Activated CD4-positive, alpha-beta T cell treated with anti-CD3 and anti-CD28 coated beads, Interleukin-2, amount 10 ng/mL, durations not matched to agents 7 days and 5 days (primary cell): ENCODE measurements at places on chromosomes 1 and 21.

DNA sequence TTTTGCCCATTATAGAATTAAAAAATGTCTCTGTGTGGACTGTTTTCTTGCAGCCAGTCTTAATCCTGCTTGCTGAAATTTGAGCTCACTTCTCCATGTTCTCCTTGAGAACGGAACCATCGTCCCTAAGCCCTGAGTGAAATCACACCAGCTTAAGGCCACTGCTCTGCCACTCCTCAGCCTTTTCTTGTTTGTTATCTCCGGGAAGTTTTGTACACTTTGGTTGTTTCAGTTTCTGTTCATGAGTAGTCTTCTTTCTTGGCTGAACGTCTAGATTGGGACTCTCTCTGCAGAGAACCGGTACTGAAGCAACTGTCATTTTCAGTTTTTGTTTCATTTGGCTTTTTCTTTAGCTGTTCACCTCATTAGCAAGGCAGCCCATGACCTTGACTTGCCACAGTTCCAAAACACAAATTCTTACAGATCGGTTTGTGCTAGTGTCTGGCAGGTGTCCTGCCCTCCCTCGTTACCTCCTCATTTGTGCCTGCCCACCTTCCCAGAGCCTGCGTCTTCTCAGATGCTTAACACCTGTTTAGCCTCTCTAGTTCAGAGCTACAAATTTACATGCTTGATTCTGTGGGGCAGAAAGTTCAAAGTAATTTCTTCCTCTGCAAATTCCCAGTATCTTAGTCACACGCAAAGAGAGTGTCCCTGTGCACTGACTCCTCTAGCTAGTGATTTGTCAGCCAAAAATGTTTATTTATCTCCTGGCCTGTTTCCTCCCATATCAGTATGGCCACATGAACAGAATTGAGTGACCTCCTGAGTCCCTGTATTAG lies 12.4 kb downstream of the PSEN2 start:
- peak; percentile 54 for DNase-seq

- no peak for DNase-seq
Observed at GRCh38 chr1:95262913-95263312, 28.9 kb downstream of the RWDD3 start.

DNA sequence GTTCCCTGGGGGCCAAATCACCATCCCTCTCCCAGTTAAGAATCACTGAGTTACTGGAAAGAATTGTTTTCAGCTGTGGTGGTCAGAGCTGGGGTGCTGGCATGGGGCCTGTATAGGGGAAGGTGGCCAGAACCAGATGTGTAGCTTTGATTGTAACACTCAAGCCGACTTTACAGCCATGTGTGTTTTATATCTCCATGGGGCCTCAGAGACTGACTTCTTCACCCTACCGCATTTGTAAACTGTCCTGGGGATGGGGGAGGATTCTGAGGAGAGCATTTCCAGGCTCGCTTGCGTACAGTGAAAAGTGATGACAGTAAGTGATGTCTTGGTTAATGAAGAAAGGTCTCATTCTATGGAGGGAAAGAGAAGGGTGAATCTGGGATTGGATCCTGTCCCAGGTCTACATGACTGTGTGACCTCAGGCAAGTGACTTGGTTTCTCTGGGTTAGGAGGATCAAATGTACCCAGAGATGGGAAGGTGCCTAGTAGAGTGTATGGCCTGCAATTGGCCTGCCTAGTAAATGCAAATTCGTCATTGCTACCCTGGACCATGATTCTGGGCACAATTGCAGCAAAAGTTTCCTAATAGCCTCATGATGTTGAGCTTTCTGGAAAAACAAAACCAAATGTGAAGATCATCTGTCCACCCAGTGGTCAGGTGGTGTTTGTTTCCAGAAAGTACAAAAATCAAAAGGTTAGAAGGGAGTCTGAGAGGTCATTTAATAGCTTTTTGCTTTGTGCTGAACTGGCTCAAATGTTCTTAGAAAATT lies 49.7 kb upstream of the RCC2 start:
- DNase-seq, result no peak

DNA sequence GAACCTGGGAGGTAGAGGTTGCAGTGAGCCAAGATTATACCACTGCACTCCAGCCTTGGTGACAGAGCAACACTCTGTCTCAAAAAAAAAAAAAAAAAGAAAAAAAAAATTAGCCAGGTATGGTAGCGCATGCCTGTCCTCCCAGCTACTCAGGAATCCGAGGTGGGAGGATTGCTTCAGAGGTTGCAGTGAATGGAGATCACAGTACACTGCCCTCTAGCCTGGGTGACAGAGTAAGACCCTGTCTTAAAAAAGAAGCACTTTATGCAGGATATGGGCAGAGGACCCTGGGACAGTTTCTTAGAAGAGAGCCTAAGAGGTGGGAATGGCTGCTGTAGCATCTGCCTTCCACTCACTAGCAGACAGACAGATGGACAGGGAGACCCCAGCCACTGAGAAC lies 23.0 kb downstream of the IQGAP3 start:
- no peak for DNase-seq

DNA sequence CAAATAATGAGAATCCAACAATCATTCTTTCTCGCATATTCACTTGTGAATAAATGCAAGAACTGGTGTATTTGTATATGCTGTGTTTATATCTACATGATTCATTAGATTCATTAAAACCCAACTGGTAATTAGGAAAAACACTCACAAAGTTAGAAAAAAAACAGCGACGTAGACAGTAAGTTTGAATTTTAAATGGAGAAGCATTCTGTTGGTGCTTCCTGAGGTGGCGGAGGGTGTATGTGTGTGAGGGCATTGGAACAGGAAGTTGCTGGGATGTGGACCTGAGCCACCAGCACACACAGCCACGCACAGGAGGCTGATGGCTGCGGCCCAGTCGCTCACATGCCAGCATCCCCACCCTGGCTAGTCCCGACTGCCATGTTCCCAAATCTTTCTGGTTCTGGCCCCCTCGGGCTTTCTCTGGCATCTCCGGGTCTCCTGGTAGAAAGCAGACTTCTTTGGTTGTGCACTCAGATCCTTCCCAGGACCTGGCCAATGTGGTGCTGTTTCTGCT lies 121.6 kb upstream of the IRF2BP2 start:
- DNase-seq, result peak; percentile 23

DNA sequence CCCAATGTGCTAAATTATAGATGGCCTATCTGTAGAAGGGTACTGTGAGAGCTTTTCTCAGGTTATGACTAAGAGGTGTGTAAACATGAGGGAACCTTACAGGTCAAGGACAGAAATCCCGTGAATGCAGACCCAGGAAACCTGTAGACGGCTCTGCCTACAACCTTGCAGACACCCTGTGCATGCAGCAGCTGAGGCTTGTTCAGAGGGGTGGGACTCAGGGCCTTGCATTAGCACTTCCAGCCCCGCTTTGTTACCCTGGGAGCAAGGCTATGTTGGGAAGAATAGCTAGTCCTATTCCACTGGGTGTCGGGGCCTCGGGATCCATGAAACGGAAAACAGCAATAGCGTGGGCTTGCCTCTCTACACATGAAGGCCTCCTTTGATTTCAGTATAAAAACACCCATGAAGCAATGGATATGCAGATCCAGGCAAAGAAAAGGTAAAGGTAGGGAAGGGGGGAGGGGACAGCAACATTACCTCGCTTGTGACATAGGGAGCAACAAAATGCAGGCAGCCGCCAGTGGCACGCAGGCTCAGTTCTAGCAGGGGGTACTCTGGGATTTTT lies 9.5 kb upstream of the NDUFS5 start:
- DNase-seq, result no peak

DNA sequence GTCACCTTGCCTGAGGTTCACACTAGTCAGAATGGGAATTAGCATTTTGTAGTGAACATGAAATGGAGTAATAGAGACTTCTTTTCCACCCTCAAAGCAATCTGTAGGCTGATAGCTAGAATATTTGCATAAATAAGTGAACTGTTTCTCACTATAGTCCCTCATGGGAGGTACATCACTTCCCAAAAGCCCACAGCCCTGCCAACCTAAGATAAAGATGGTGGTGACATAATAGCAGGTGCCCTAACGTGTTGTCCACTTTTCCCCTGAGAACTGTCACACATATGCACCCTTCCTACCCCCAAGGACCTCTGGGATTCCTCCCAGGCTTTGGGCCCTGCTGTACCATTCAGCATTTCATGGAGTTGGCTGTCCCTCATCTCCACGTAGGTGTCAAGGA lies 4.4 kb downstream of the TMEM35B start:
- no peak for DNase-seq

DNA sequence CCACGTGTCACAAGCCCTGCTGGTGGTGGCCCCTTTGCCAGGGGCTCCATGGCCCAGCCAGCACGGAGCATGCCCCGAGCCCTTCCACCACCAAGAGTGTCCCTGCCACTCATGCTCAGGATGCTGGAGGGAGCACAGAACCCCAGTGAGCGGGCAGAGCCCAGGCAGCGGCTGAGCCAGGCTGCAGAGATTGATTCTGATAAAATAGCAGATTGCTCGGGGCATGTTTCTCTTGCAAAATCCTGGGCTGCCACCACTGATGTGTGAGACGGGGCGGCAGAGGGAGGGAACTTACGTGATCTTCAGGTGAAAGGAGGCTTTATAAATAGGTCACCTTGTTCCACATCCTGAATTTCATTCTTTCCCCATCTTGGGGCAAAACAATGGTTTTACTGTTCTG lies 53.2 kb downstream of the SPSB1 start:
- no peak for DNase-seq
